ENCODE measurements at places on chromosomes 1 and 21.

DNA sequence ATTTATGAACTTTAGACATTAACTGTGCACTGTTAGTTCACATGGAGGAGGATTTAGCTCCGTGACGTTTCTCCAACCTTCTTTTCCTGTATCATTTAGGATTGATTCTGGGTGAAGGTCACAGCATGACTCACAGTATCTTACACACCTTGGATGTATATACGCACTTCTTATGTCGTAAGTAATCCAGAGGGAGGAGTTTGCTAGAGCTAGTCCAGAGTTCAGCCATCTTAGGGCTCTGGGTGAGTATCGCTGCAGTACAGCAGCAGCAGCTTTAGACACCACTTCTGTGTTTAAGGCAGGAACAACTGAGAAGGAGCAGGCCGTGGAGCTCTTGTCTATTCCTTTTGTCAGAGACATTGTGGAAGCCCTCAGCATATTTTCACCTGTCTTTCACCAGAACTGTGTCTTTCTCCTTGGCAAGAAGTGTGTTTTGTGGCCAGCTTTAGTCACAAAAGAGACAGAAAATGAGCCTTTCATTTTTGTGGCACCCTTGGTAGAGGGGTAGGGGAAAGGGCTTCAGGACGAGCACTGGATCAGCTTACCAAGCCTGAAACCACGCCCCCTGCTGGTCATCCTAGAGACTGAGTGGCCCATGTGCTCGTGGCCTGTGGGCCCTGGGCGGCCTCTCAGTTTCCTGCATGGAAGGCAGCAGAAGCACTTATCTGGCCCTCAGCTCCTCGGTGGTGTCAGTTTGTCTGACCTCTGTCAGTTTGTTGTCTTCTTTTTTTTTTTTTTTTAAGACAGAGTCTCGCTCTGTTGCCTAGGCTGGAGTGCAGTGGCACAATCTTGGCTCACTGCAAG, 64.0 kb downstream of the ADARB1 start:
- H3K4me1 ChIP-seq: no peaks in the 10 kb centered on the region
- DNase-seq: peak; percentile 56
- H3K4me3 ChIP-seq: no peak overlapping the region

DNA sequence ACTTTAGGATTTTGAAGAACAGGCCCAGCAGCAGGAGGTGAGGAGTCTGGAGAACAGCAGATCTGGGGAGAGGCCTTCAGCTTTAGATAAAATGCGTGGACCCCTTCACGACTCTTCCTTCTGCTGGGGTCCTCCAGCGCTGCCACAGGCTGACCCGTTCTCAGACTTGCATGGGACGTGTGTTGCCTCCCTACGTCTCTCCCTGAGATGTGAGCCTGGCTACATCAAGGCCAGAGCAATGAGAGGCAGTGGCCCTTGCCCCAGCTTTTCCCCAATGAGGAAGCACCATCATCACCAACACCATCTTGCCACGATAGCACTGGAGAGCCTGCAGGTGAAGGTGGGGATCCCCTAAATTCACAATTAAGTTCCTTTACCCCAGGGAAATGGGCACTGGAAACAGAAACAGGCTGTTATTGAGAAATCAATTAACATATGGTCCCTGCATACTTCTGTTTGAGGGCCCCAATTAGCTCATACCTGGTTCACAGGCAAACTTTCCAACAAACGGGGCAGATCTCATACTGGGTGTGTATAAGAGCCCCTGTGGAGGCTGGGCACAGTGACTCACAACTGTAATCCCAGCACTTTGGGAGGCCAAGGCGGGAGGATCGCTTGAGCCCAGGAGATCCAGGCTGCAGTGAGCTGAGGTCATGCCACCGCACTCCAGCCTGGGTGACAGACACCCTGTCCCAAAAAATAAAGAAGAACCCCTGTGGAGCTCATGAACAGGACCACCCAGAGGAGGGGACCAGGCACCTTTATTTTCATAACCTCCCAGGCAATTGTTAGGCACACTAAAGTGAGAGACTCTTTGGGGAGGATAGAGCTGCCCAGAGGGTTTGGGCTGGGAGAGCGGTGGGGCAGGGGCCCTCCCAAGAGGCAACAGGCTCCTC, 12.1 kb upstream of the ADAMTSL4 start:
- H3K27me3 ChIP-seq: no peaks in the 10 kb centered on the region
- H3K4me1 ChIP-seq: peaks cover 31% of the 10 kb centered on the region
- DNase-seq: no peak
- H3K4me3 ChIP-seq: no peak overlapping the region
- peak overlapping the region; percentile 72 for H3K27ac ChIP-seq

DNA sequence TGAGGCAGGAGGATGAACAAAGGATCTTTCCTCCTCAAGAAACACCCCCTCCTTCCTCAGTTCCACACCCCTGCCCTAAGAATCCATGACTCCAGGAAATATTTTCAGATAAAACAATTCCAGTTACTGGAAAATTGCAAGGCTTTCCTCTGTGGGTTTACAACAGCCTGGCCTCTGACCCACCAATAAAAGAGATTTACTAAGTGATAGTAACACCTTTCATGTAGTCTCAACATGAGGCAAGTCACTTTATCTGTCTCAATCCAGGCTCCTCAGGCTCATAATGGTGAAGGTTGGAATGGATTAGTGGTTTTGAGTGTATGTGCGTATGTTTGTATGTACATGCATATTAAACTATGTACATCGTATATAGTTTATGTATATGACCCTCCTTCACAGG, 71.4 kb upstream of the PPP2R5A start:
- H3K4me1 ChIP-seq: peaks cover 3% of the 10 kb centered on the region
- no peak overlapping the region for H3K27ac ChIP-seq
- H3K36me3 ChIP-seq: no peaks in the 10 kb centered on the region
- DNase-seq: no peak
- no peaks in the 10 kb centered on the region for H3K27me3 ChIP-seq

DNA sequence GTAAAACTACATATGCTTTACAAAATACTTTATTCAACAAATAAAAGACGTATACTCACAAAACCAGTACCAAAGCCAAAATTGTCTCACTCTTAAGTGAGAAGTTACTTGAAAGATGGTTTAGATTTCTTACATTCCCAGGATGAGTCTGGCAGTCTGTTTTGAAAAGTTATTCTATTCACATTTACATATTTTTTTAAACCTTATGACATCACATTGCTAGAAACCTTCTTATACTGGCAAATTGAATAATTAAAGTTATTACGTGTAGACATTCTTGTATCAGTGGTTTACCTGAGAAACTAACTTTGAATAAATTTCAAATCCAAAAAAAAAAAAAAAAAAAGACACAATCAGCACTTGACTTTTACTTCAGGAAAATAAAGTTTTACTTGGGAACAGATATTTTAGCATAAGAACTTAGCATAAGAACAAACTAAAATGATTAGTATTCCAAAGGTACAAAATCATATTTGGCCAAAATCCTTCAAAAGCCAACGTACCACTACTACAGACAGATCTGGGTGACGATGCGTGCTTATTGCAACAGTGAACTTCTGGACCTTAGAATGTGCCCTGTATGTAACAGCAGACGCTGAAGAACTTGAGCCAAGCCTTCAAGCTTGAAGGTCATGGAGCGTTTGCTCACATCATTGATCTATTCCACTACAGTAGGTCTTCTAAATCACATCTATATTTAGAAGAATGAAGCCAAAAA, 2.5 kb downstream of the CDC42BPA start:
- H3K4me3 ChIP-seq: no peak overlapping the region
- DNase-seq: peak; percentile 6
- H3K36me3 ChIP-seq: no peaks in the 10 kb centered on the region

- peaks cover 29% of the 10 kb centered on the region for H3K4me1 ChIP-seq
- peak; percentile 59 for DNase-seq
- no peaks in the 10 kb centered on the region for H3K27me3 ChIP-seq
- no peak overlapping the region for H3K27ac ChIP-seq
Observed at GRCh38 chr1:161074676-161075368, 5.1 kb upstream of the ARHGAP30 start.

DNA sequence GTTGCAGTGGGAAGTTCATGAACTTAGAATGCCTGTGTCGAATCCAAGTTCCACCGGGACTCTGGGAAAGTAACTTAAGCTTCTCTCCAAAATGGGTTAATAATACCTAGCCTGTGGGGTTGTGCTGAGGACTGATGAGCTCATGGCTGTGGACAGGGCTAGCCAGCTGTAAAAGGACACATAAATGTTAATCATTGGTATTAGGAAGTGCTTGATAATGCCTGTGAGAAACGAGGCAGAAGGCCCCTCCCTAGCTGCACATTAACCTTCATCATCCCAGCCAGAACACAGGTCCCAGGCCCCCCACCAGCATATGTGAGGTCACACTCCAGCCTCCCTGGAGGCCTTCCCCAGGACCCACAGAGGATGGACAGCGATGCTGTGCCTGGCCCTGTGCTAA, 789 bp upstream of the GJB4 start:
- no peak overlapping the region for H3K27ac ChIP-seq
- no peaks in the 10 kb centered on the region for H3K27me3 ChIP-seq
- peaks cover 12% of the 10 kb centered on the region for H3K4me1 ChIP-seq
- DNase-seq: no peak
- no peaks in the 10 kb centered on the region for H3K36me3 ChIP-seq

DNA sequence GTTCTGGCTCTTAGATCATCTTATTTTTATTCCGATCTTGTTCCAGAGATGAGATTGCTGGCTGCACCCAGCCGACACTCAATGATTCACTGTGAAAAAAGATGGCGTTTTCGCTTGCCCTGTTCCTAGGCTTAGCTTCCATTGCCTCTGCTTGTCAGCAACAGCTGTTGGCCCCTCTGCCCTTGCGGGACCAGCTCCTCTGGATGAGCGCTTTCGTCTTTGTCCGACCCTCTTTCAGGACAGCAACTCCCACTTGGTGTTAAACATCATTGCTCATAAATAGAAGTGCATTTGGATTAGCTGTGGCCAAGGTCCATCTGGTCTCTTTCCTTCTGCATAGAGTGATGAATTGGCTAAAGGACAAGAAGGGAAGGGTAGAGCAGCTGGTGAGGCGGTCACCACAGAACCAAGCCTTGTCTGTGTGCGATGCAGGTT, 43.5 kb upstream of the SCCPDH start:
- no peaks in the 10 kb centered on the region for H3K27me3 ChIP-seq
- no peaks in the 10 kb centered on the region for H3K36me3 ChIP-seq
- no peak overlapping the region for H3K27ac ChIP-seq
- DNase-seq: no peak
- H3K4me1 ChIP-seq: peaks cover 13% of the 10 kb centered on the region
- no peak overlapping the region for H3K4me3 ChIP-seq

DNA sequence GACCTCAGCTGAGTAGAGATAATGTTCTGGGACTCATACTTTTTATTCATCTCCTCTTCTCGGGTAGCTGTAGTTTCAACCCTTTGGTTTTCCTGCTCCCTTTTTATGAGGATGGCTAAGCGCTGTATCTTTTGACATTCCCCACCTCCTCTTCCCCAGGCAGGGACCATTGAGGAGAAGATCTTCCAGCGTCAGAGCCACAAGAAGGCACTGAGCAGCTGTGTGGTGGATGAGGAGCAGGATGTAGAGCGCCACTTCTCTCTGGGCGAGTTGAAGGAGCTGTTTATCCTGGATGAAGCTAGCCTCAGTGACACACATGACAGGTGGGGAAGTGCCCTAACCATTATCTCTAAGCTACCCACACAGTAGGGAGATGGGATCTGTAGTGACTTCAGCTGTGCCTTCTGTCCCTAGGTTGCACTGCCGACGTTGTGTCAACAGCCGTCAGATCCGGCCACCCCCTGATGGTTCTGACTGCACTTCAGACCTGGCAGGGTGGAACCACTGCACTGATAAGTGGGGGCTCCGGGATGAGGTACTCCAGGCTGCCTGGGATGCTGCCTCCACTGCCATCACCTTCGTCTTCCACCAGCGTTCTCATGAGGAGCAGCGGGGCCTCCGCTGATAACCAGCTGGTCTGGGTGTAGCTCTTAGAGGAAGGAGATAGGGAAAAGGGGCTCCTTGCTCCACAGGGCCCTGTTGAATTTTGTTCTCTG, 25.6 kb downstream of the LRRC41 start:
- peaks cover 38% of the 10 kb centered on the region for H3K36me3 ChIP-seq
- H3K27ac ChIP-seq: no peak overlapping the region
- no peak overlapping the region for H3K4me3 ChIP-seq
- no peaks in the 10 kb centered on the region for H3K27me3 ChIP-seq
- no peak for DNase-seq
- H3K4me1 ChIP-seq: peaks cover 4% of the 10 kb centered on the region

GRCh38 chr1:219478811-219479210, 134.1 kb downstream of the ZC3H11B start:
- no peak for DNase-seq
- no peaks in the 10 kb centered on the region for H3K27me3 ChIP-seq
- no peak overlapping the region for H3K27ac ChIP-seq
- no peaks in the 10 kb centered on the region for H3K4me1 ChIP-seq
- H3K4me3 ChIP-seq: no peak overlapping the region

All from trophoblast cell (in vitro differentiated cells and primary cell).